ENCODE measurements at places on chromosomes 6 and 20.
A peak's percentile ranks its signal among the peaks of the same experiment; 100 is the strongest.

DNA sequence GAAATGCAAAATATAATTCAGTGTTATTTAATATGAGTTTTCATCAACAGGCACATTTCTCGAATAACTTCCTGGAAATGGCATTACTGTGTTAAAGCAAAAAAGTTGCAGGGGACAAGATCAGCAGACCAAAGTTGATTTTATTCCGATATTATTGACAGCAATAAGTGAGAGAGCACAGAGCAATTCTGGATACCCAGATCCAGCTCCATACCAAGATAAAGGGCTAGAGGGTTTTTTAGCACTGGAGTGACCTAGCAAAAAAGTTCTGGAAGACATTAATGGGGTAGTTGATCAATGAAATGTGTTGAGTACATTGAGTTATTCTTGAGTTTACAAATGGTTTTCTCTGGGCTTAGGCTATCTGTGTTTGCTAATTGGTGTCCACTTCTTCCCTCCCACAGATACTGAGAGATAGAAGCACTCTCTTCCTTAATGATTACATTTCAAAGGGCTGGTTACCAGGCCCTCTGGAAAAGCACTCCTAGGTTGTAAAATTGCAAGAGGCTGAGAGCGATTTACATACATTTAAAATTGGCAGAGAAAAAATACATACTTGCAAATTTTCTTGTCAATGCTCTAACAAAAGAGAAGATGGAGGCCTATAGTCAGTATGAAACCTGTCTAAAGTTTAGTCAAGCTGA lies 47.0 kb upstream of the MANEA start:
- DNase-seq, result no peak

GRCh38 chr6:105889902-105890301 lies 196.2 kb upstream of the PRDM1 start:
- no peak for DNase-seq

DNA sequence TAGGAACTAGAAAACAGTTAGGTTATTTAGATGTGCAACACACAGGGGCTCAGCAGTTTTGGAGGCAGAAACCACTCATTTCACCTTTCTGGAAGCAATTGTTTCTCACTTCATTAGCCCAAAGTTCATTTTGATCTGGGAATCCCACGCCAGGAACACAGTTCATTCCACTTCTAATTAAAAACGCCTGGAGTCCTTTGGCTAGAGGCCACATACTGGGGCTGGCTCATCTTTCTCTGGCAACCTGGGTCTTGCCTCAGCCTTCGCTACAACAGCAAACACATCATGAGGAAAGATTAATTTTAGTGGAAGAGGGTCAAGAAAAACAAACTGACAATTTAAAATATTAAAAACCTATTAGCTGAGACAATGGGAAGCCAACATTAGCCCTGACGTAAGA lies 69.7 kb downstream of the RFPL4B start:
- no peak for DNase-seq

- no peak for DNase-seq
These were observed 214.8 kb downstream of the ADGB start for GRCh38 chr6:146813554-146813953.

DNA sequence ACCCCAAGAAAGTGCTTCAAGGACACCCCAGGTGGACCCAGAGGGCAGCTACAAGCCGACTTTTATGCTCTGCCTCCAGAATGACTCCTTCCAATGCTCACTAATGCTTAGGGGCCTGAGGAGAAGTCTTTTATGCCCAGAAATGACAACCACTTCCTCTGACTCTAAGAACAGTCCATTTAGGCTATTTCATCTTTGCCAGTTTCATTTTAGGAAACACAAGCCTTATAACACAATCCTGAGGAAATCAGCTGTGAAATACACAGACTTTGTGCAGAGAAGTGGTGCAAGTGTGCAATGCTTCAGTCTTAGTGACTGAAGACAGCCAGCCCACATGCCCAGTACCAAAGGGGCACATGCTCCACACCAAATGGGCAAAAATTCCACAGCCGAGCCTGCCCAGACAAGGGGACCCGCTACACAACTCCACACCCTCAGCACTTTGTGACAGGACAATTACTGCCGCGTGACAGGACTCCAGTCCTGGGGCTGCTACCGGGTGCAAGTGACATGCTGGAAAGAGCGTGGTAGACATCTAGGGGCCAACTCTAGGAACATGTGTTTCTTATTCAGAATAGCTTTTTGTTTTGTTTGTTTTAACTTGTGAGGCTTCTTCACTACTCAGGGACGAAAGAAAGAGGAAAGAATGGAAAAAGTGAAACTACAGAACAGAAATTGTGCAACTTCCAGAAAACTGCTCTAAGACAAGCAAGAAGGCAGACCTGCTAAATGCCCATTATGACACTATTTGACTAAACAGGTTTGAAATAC lies 28.2 kb upstream of the PLAGL1 start:
- no peak for DNase-seq

DNA sequence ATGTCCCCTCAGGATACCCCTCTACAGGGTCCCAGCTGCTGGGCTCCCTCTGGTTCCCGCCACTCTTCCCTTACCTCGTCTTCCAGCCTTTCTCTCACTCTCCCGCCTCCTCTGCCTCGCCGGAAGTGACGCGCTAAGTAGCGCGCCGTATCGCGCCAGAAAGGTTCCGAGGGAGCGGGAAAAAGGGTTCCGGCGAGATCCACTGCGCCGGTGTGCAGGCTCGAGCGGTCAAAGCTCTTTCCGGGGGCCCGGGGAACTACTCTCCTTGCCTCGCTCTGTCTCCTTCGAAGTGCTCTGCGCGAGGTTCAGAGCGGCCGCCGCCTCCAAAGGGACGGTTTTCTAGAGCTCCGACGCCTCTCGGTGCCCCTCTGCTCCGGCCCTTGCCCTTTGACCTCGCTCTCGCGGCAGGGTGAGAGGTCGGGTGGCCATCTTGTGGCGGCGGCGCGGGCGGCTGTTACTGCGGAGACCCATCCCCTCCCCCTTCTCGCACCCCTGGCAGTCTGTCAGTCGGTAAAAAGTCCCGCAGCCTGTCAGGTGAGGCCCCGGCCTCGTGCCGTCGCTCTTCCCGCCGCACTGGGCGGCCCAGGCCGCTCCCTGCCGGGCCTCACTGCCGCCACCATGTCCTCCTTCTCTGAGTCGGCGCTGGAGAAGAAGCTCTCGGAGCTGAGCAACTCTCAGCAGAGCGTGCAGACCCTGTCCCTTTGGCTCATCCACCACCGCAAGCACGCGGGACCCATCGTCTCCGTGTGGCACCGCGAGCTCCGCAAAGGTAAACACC lies at the start of the genes RPRD1B and TTI1:
Gene RPRD1B, plus strand, starts transcription at position 417 of the 778 bp plus-strand sequence. Its CDS starts 202 bp downstream, at position 619.
Gene TTI1, minus strand, starts transcription at position 127 of the 778 bp plus-strand sequence. CDS start 19,640 bp downstream, outside the sequence.
- peak; percentile 90 for DNase-seq

- no peak for DNase-seq
These were observed 267.2 kb upstream of the ECI2 start for GRCh38 chr6:4402477-4402976.

DNA sequence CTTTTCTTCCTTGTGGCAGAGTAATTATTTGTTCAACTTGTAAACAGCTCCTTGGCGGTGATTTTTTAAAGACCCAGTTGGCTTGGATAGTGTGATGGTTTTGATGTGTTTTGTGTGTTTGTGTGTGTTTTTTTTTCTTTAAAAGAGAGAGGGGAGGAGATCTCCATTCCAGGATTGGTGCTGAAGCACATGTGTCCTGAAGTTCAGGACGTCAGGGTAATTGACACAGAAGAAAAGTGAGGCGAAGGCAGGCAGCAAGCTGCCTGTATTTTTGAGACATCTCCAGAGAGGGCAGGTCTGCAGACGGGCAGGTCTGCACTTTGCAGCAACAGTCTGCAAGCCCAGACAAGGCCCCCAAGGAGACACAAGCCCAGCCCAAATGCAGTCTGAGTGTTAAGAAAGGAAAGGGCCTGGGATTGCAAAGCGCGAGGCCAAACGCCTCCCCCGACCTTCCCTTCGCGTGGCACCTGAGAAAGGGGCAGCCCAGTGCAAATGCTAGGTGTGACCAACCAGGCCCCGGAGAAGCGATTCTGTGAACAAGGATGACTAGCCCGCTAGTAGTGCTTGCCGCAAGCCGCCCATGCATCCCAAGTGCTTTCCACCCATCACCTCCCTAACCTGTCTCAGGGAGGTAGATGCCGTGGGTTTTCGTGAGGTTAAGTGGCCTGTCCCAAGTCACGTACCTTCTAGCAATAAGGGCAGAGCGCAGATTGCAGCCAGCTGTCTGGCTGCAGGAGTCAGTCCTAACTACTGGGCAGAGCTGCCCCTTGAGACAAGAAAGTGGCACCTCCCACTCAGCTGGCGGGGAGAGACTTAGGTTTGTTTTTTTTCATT lies 230.5 kb downstream of the ZMYND8 start:
- peak; percentile 25 for DNase-seq

- no peak for DNase-seq
These were observed 18.7 kb upstream of the COL10A1 start for GRCh38 chr6:116144605-116145004.

GRCh38 chr6:128599036-128599435 lies 78.6 kb upstream of the PTPRK start:
- no peak for DNase-seq

DNA sequence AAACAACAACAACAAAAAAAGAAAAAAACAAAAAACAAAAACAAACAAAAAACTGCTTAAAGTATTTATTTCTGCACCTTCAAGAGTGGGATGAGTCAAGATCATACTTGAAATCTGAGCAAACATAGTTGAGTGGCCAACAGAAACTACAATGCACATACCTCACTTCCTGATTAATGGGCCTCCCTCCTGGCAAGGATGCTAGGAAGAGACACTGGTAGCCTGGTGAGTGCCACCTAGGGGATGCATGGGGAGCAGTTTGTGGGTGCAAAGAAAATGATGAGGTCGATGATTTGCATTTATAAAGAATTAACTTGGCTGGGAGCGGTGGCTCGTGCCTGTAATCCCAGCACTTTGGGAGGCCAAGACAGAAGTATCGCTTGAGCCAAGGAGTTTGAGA lies 808.1 kb downstream of the MAFB start:
- no peak for DNase-seq

DNA sequence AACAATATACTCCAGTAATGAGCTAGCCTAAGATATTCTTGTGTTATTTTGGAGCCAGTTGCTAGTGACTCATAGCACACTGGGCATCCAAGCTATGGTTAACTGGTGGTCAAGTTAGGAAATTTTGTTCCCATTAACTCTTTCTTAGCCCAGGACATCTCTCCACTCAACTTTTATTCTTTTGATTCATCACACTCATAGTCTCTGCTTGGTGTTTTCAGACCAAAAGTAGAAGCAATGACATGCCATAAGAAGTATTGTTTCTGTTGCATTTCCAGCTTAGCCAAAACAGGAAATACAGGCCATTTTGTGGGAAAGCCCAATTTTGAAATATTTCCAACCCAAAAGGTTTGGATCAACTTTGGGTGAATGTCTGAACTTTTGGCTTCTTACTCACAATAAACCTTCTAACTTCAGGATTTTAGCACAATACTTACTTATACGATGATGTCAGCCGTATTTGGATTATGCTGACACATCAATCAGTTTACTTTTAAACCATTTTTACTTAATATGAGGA lies 31.6 kb upstream of the CCN2 start:
- DNase-seq, result no peak

GRCh38 chr20:34215711-34216381 lies 25.4 kb upstream of the ASIP start:
- peak; percentile 85 for DNase-seq
